ENCODE measurements at places on chromosomes 6 and 20.

GRCh38 chr6:47851091-47851490, 69.3 kb downstream of the OPN5 start:
- DNase-seq: no peak

DNA sequence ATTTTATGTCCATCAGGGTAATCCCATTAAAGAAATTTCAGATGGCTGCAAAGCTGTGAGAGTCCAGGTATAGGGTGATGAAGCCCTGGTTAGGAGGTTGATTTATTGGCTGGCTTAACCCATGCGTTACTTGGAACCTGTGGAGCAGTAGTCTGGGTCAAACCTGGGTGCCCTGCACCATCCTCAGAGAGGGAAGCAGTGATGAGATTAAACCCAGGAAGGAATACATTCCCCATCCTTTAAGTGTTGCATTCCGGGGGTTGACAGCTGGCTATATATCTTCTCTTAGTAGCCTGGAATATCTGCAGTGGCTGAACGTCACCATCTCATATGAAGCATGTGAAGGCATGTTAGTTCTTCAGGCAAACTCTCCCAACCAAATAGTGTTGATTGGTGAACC, 44.9 kb upstream of the JAG1 start:
- no peak for DNase-seq

DNA sequence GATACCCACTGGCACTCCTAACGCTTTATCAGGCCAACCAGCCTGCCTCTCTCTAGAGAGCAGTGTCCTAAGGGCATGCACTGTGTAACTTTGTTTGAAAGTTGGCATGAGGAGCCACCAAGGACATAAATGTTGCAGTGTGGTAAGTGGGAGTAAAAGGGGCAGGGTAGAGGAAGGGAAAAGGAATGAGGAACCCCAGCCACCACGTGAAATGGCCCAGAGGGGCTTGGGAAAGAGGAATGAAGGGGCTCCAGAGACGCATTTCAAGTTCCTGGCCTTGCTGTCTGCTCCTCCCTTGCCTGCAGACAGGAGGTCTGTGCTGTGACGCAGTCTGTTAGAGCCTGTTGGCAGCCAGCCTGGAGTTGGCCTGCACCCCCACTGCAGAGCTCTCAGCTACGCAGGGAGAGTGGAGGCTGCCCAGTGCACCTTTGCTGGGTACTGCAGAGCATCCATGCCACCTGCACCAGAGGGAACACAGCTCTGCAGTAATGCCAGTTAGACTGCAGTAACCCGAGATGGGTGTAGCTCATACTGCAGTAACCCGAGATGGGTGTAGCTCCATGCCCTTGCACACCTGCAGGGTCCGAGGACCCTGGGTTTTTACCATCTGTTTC, 86.8 kb upstream of the SNAP25 start:
- DNase-seq: no peak

GRCh38 chr6:32177183-32177787, 920 bp upstream of the RNF5 start:
- peak; percentile 75 for DNase-seq

GRCh38 chr6:81613606-81614005, 138.9 kb downstream of the TENT5A start:
- DNase-seq: no peak

DNA sequence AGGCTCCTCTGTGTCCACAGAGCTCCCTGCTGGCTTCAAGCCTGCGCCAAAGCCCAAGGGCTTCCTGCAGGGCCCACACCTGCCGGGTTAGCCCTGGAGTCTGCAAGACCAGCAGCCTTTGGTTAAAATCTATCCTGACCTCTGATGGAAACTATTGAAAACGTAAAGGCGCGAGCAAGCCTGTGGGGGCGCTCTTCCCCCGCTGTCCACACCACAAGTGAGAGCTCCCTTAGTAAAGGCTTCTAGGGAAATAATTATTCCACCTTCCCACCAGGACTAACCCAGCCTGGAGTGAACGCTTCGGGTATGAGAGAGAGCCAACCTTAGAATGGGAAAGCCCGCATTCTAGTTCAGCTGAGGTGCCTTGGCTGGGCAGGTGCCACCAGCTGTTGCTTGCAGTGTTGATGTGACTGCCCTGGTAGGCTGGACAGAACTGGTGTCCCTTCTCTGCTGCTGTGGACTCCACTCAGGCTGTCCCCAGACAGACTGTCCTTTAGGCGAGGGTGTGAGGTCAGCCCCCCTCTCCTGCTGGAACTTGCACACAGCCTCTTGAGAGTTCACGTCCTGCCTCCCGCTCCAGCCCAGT, 68.7 kb downstream of the SYTL3 start:
- no peak for DNase-seq

DNA sequence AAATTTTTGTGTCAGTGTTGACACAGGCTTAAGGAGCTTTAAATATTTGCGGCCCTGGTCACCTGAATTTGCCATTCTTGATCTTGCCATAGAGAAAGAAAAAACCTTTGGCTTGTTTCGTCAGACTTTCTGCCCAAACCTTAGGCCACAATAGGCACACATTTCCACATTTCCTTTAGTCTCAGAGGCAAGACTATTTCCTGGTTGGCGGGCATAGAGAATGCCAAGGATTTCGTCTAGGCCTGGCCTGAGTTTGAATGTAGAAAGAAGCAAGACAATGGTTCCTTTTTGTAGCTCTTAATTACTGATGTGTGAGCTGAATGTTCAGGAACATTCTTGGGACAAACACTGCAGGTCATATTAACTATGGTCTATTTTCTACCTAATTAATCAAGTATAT, 108.1 kb downstream of the TRMT11 start:
- no peak for DNase-seq

DNA sequence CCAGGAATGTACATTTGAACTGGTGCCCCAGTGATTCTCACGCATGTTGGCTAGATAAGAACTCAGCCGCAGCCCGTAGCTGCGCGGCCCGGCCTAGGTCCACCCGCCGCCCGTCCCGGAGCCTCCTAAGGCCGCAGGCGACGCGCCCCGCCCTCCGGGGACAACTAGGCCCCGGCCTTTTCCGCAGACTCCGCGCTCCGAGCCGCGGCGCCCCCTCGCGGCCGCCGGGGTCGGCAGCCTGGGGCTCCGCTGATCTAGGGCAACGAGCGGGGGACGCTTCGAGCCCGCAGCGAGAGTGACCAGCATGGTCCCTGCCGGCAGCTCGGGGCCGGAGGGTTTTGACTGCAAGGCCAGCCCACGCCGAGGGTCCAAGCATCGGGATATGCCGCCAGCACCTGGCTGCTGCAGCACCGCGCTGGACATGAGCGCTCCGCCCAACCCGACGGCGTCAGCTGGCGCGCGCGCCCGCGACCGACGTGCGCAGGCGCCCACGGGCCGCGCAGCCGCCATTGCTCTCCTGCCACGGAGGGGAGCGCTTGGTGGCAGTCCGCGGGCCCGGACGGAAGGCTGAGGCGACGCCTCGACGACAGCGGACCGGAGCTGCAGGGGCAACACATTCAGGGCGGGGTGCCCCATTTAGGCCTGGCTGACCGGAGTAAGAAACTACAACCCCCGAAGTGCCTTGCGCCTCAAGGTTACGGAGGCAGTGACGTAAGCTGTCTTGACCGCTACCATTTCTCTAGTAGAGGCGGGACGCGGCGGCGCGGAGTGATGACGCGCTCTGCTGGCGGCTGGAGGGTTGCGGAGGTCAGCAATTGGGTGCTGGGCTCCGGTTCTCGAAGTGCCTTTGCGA, at the start of gene AP5S1:
Gene AP5S1, plus strand, starts transcription at position 500 of the 853 bp plus-strand sequence. CDS start 1,571 bp downstream, outside the sequence.
- DNase-seq: peak; percentile 93

DNA sequence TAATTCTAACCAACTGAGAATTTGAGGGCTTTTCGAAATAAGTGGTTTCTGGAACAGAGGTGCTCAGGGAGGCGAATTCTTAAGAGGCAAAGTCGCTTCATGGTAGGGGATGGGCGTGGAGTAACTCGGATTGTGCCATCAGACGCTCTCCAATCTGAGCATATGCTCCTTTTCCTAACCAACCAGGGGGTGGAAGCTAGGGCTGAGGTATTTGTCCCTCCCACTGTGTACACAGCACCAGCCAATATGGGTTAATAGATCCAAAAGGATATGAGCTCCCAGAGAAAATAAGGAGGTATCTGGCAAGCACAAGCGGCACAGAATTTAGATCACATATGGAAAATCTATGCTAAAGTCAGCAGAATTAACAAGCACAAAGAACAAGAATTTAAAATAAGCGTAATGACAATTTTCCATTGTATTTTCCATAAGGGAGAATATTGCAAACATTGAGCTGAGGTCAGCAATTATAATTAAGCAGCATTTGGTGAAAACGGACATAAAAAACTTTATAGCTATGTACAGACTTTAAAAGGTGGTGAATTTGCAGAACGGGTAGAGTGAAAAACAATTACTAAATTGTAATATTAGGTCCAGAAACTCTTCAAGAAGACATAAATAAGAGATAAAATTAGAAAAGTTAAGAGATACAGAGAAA, 55.0 kb upstream of the PHACTR1 start:
- DNase-seq: no peak

DNA sequence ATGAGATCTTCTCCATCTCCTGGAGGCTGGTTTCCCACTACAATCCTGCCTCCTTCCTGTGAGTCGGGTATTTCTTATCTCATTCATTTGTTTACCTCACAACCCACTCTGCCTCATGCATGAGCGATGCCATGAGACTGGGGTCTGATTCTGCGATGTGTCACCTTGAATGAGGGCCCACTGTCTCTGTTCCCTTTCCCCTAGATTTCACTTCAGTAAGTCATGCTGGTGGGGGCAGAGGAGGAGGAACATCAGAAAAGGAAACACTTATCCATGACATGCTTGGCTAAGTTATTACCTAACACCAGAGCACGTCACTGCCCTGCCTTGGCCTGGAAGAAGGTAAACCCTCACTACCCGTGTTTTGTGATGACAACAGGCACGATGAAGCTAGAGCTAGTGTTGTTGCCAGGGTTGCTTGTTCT, 337.4 kb upstream of the PRDM1 start:
- DNase-seq: peak; percentile 6

GRCh38 chr6:61592238-61592637, 693.8 kb downstream of the KHDRBS2 start:
- no peak for DNase-seq

DNA sequence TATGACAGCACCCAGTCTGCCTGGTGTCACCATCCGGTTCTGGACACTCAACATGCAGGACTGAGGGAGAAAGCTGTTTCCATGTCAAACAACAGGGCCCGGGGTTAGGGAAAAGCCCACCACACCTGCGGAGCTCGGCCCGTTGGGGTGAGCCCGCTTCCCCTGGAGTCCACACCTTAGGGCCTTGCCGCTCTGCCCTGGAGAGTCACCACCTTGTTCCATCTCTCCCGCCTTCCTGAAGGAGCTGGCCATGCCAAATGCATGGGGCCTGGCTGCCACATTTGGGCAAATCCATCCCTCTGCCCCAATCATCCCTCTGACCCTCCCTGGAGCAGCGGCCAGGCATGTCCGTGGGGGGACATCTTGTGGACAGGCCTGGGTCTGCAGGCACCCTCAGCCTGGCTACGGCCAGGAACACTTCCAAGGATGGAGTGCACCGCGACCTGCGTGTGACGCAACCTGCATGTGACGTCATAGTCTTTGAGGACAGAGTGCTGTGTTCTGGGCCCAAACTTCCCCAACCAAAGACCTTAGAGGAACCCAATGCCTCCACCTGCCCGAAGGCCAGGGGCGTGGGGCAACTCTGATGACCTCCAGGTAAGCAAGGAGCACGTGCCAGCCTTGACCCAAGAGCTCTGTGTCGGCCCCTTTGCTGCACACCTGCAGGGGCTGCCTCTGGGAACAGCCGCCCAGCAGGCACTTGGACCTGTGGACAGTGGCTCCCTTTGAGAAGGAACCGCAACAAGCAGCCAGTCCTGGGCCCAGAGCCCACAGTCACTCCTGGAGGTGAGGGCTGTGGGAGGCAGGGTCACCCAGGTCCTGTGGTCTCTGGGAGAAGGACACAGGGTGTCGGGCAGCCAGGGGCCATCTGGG, 1.7 kb downstream of the CABLES2 start:
- DNase-seq: no peak

GRCh38 chr20:58646703-58647102, 4.4 kb upstream of the STX16 start:
- DNase-seq: no peak

- DNase-seq: no peak
Observed at GRCh38 chr6:158548418-158549161, 11.3 kb upstream of the TMEM181 start.

GRCh38 chr20:13928901-13929300, 61.5 kb downstream of the SEL1L2 start:
- no peak for DNase-seq

DNA sequence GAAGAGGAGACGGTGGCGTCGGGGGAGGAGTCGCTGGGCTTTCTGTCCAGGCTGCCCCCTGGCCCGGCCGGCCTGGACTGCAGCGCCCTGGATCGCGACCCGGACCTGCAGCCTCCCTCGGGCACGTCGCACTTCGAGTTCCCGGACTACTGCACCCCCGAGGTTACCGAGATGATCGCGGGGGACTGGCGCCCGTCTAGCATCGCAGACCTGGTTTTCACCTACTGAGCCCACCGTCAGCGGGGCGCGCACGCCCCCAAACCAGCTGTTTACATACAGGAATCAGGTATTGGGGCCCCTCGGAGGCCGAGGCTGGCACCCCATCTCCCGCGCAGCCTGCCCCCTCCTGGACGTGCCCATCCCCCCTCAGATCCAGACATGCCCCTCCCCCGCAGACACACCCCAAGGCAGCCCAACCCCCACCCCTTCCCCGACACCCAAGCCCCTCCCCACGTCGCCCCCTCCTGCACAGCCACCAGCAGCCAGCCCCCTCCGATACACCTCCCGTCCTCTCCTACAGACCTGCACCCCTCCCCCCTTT, 1.4 kb downstream of the SOX12 start:
- DNase-seq: no peak

GRCh38 chr20:14055127-14055742, 59.9 kb downstream of the MACROD2 start:
- peak; percentile 33 for DNase-seq

DNA sequence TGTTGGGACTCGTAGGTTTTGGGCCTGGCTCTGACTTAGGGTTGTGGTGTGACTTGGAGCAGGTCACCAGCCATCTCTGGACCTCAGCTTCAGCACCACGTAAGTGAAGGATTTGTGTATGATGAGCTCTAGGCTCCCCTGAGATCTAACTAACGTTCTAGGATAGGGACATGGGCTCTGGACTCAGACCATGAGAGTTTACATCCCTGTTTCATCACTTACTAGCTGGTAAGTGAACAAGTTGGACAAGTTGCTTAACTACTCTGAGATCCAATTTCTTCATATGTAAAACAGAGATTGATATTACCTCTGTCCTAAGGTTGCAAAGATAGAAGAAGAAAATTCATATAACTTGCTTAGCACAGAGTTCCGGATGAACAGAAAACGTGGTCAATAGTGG, 20.3 kb upstream of the PNPLA1 start:
- DNase-seq: no peak

- DNase-seq: no peak
Observed at GRCh38 chr6:168264593-168265335, 54.8 kb downstream of the DACT2 start.

DNA sequence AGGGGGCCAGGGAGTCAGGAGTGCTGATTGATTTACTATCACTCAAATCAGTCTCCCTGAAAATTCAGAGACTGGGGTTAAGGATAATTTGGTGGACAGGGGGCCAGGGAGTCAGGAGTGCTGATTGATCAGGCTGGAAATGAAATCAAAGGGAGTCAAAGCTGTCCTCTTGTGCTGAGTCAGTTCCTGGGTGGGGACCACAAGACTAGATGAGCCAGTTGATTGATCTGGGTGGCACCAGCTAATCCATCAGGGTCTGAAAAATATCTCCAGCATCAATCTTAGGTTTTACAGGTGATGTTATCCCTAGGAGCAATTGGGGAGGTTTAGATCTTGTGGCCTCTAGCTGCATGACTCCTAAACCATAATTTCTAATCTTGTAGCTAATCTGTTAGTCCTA, 6.1 kb upstream of the AFG1L start:
- DNase-seq: no peak

- no peak for DNase-seq
Observed at GRCh38 chr6:118706702-118707101, 55.3 kb upstream of the CEP85L start.

GRCh38 chr6:48078120-48078519, 32.9 kb downstream of the PTCHD4 start:
- DNase-seq: no peak
